Kidney capillary endothelial cell (primary cell): ENCODE measurements at places on chromosomes 7 and 10.
A peak's percentile ranks its signal among the peaks of the same experiment; 100 is the strongest.

DNA sequence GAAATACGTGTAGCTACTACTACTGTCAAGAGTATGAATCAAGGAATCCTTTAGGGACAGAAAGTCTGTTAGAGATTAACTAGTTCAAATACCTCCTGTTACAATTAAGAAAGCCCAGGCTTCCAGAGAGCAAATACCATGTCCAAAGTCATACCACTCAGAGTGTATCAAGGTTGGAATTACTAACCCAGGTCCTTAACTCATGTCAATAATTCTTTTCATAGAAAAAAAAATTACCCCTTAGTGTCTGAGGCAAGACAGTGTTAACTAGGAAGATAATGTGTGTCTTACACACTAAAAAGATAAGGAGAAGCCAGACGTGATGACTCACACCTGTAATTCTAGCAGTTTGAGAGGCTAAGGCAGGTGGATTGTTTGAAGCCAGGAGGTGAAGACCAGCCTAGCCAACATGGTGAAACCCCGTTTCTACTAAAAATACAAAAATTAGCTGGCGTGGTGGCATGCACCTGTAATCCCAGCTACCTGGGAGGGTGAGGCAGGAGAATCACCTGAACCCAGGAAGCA is 423.4 kb downstream of the SORCS1 start:
- no peak for DNase-seq

- no peak for DNase-seq
Observed at GRCh38 chr10:33760056-33760943, 425.8 kb upstream of the NRP1 start.

- no peak for DNase-seq
Observed at GRCh38 chr10:50375051-50375452, 123.7 kb upstream of the ASAH2 start.

DNA sequence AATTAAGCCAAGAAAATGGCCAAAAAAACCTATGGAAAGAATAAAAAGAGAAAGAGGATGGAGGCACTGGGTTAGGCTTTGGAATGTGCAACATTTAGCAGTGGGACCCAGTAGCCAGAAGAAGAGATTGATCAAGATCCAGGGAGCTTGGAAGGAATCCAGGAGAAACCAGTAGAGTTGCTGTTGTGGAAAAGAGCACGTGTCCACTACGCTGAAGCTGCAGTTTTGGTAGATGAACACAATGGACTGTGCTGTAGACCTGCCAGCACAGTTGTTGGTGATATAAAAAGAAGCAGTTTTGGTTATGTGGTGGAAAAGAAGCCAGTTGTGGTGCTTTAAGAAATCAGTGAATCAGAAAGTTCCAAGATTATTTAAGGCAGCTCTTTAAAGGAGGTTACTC is 802.2 kb upstream of the POM121L12 start:
- no peak for DNase-seq

GRCh38 chr7:96637522-96637921 is 72.1 kb downstream of the SEM1 start:
- no peak for DNase-seq

GRCh38 chr7:128189231-128189930 is 51.7 kb upstream of the LEP start:
- DNase-seq: no peak

- DNase-seq: no peak
Observed at GRCh38 chr7:150931199-150931869, 46.8 kb downstream of the KCNH2 start.

- no peak for DNase-seq
Observed at GRCh38 chr7:124137664-124138063, 104.8 kb upstream of the TMEM229A start.

- peak; percentile 27 for DNase-seq
Observed at GRCh38 chr7:111113263-111114017, 22.5 kb downstream of the LRRN3 start.

DNA sequence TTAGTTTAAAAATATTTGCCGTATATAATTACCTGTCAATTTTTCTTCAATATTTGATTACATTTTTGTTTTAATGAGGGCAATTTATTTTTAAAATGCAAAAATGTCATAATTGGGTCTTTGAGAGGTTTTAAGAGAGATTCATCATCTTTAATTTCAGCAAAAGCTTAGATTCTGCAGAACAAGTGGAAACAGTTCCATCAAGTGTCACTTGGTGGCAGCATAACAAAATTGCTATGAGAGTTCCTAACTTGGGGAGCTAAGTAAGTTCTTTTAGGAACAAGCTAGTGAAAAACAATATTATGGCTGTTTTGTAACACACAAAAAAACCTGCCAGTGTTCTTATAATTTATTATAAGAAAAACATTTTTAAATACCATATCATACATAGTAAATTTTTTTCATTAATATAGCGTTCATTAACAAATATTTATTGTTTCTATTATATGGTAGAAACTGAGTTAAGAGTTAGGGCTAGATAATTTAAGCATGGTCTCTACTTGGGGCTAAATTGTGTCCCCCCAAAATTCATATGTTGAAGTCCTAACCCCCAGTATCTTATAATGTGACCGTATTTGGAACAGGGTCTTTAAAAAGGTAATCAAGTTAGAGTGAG is 155.2 kb downstream of the MAGI2 start:
- DNase-seq: peak; percentile 25

DNA sequence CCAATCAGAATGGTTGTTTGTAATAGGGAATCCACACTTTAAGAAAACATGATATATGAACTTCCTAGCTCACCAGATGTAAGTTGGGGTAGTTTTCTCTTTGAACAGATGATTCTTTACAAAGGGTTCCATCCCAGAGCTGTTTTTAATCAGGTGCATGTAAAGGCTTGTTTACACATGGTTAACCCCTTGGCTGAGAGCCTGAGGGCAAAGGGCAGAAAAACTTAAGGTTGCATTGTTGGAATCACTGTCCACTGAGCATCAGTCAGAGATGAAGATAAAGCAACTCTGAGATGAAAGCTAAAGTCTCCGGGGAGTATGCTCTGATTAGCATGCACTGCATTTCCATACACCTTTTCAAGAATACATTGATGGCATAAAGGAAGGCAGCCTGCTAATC is 518.2 kb downstream of the SORCS3 start:
- no peak for DNase-seq

DNA sequence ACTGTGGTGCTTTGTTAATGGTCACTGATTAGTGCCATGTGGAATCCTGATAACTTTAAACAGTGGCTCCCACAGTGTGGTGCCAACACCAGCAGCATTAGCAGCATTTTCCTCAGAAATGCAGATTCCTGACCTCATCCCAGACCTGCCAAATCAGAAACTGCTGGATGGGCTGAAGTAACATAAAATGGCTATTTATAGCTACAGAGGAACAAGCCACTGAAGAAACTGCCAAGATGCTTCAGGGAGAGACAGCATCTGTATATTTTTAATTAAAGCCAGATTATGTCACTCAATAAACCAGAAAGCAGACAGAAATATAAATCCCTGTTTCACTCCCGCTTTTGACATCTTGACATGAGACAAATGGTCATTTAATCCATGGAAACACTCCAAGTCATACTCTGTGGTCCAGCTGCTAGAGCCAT is 178.5 kb downstream of the AMPH start:
- no peak for DNase-seq

DNA sequence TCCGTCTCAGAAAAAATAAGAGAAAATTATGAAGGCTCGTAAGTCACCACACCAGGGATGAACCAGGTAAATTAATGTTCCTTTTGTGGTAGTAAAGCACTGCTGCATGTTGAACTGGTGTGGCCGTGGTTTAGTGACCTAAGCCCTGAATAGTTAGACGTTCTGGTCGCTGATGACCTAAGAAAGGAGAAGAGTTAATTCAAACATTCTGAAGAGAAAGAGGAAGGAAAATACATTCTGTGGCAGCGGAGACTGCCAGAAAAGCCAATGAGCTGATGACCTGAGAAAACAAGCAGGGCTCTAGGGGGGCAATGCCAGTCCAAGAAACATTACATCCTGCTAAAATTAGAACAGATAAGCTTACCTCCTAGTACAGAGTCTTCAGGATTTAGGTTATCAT is 17.5 kb downstream of the DNAJC9 start:
- no peak for DNase-seq

- DNase-seq: no peak
Observed at GRCh38 chr10:46268076-46268881, 18.5 kb upstream of the ANTXRL start.

DNA sequence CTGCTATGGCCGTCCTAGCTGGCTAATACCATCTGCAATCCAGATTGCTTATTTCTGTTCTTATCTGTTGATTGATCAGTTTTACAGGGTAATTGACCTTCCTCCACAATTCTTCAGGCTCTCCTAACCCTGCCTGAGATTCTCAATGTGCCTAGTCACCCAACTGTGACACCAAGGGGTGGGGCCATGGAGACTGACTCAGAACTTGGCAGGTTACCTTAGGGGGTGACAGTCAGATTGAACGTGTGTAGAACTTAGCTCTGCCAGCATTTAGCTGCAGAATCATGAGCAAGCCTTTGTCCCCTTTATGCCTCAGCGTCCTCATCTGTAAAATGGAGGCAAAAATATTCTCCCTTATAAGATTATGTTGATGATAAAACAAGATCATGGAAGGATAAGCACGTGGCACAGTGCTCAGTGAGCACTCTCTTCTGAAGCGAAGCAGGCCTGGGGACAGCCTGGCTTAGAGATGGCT is 19.1 kb upstream of the LEP start:
- no peak for DNase-seq

- peak; percentile 34 for DNase-seq
Observed at GRCh38 chr10:45000138-45000751, 478 bp upstream of the ZNF22 start.

GRCh38 chr7:24501009-24501408 is 72.2 kb upstream of the PALS2 start:
- DNase-seq: no peak
